ENCODE measurements at places on chromosomes 5 and 9.

DNA sequence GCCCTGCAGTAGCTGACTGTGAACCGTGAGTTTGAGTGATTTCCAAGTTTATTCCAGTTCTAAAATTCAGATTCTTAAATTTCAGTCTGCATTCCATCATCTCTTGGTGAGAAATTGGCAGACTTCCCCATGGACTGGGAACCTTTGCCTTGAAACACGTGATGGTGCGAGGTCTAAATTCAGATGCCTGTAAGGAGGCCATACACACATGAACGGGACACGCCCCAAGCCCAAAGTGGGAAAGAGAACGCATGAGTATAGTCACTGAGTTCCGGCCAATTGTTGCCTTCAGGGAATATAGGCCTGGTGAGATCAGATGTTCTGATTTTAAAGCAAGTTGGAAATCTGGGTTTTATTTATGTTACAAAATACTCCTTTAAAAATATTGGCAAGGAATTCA is 1084.4 kb upstream of the WWC1 start:
- H3K27me3 ChIP-seq: no peaks in the 10 kb centered on the region
- no peaks in the 10 kb centered on the region for H3K4me1 ChIP-seq
- peak; percentile 41 for ATAC-seq
- no peak overlapping the region for H3K27ac ChIP-seq
- no peaks in the 10 kb centered on the region for H3K36me3 ChIP-seq

DNA sequence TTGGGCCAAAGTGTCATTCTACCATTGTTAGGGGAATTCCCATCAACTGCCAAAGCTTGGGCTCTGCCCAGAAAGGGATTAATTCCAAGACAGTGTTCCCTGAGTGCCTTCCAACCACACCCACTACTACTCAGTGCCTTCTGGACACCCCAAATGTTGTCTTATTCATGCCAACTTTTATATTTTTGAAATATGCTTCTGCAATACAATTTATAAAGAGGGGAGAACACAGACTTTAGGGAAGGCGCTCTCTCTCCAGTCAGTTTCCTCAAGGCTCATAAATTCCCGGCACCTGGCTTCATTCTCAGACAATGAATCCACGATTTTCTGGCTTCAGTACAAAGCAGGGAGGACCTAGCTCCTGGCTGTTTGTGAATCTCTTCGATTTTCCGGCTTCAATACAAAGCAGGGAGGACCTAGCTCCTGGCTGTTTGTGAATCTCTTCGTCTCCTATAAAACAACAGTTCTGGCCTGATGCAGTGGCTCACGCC is 120.1 kb upstream of the MYO10 start:
- H3K36me3 ChIP-seq: no peaks in the 10 kb centered on the region
- no peak overlapping the region for H3K27ac ChIP-seq
- H3K4me1 ChIP-seq: no peaks in the 10 kb centered on the region
- no peaks in the 10 kb centered on the region for H3K27me3 ChIP-seq
- ATAC-seq: no peak
- no peak overlapping the region for H3K4me3 ChIP-seq

GRCh38 chr9:121055642-121056143 is 5.6 kb upstream of the C5 start:
- no peak for ATAC-seq
- no peak overlapping the region for H3K27ac ChIP-seq
- no peaks in the 10 kb centered on the region for H3K27me3 ChIP-seq
- no peak overlapping the region for H3K4me3 ChIP-seq
- no peaks in the 10 kb centered on the region for H3K36me3 ChIP-seq

DNA sequence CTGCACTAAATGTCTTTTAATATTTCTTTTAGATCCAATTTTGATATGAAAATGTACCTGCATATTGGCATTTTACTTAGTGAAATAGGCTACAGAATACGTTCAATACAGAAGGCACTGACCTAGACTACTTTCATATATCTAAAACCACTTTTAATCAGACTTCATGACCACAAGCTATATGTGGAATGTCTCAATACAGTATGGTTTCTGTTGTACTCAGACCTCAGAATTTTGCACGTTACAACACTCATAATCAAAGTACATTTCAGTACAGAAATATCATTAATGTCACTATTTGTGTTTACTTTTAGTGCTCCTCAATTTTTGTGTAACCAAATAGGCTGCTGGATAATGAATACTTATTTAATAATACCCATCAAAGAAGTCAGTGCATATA is 74.8 kb downstream of the MEF2C start:
- no peaks in the 10 kb centered on the region for H3K4me1 ChIP-seq
- ATAC-seq: no peak
- no peaks in the 10 kb centered on the region for H3K36me3 ChIP-seq
- no peak overlapping the region for H3K4me3 ChIP-seq
- H3K27me3 ChIP-seq: no peaks in the 10 kb centered on the region

DNA sequence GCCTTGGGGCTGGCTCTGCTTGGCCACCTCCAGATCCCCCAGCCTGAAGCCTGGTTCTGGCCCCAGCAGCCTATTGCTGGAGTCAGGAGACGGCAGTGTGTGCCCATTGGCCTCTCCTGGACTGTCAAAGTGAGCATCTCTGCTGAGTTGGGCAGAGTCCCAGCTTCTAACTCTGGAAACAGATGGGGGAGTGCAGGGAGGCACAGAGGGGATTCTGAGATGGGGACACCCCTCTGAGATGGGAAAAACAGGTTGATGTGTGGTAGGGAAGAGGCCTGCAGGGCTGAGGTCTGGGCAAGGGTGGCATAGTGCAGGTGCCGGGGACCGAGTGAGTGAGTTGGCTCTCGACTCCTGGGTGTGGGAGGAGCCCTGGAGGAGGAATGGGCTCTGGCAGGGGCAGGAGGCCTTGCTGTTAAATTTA is 27.5 kb downstream of the PHF2 start:
- no peaks in the 10 kb centered on the region for H3K4me1 ChIP-seq
- H3K4me3 ChIP-seq: no peak overlapping the region
- no peaks in the 10 kb centered on the region for H3K27me3 ChIP-seq
- H3K36me3 ChIP-seq: no peaks in the 10 kb centered on the region
- ATAC-seq: peak; percentile 47
- H3K27ac ChIP-seq: peak overlapping the region; percentile 41

DNA sequence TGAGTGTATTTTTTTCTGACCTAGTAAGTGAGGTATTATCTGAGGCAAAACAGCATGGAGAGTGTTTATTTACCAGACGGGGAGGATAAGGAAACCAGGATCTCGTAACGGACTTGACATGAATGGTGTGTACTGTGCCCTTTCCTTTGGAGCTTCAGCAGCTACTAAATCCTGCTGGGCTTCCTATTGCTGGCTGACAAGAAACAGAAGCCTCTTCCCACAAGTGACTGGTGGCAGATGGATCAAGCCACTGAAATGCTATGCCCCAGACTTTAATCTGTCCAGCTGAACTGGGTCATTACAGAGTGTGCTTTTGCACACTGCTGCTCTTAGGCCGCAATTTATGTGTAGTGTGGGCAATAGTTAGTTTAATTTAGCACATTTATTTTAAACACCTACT is 162.7 kb upstream of the MRPS30 start:
- H3K27ac ChIP-seq: no peak overlapping the region
- no peaks in the 10 kb centered on the region for H3K4me1 ChIP-seq
- H3K4me3 ChIP-seq: no peak overlapping the region
- ATAC-seq: no peak

DNA sequence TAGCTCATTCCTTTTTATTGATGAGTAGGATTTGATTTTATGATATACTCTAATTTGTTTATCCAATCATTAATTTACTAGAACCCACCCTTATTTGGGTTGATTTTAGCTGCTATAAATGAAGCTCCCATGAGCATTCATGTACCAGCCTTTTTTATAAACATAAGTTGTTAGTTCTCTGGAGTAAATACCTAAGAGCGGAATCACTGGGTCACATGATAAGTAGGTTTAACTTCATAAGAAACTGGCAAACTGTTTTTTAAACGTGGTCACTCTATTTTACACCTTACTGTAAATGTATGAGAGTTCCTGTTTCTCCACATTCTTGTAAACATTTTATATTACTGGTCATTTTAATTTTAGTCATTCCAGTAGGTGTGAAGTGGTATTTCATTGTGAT is 364.6 kb downstream of the NPR3 start:
- H3K4me1 ChIP-seq: no peaks in the 10 kb centered on the region
- H3K36me3 ChIP-seq: no peaks in the 10 kb centered on the region
- no peak overlapping the region for H3K27ac ChIP-seq

GRCh38 chr9:119272500-119273211 is 96.6 kb downstream of the BRINP1 start:
- H3K4me3 ChIP-seq: no peak overlapping the region
- no peaks in the 10 kb centered on the region for H3K27me3 ChIP-seq
- peaks cover 9% of the 10 kb centered on the region for H3K4me1 ChIP-seq

- no peaks in the 10 kb centered on the region for H3K27me3 ChIP-seq
- no peak overlapping the region for H3K27ac ChIP-seq
- no peaks in the 10 kb centered on the region for H3K4me1 ChIP-seq
- no peaks in the 10 kb centered on the region for H3K36me3 ChIP-seq
- H3K4me3 ChIP-seq: no peak overlapping the region
- no peak for ATAC-seq
Measured at GRCh38 chr9:28707616-28708015, 1134.3 kb upstream of the C9orf72 start.

GRCh38 chr5:75021219-75021618 is 31.1 kb downstream of the GCNT4 start:
- ATAC-seq: no peak
- H3K4me3 ChIP-seq: no peak overlapping the region
- no peaks in the 10 kb centered on the region for H3K4me1 ChIP-seq
- no peak overlapping the region for H3K27ac ChIP-seq
- no peaks in the 10 kb centered on the region for H3K27me3 ChIP-seq
- H3K36me3 ChIP-seq: no peaks in the 10 kb centered on the region

DNA sequence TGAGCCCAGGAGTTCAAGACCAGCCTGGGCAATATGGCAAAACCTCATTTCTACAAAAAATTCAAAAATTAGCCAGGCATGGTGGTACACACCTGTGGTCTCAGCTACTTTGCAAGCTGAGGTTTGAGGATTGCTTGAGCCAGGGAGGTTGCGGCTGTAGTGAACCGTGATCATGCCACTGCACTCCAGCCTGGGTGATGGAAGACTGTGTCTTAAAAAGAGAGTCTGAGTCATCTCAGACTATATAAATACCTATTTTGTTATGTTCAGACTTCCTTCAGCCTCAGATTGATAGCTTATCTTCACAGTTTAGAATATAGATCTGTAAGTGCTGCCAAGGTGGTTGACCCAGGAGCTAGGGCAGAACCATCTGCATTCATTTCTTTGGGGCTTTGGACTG is 1.6 kb upstream of the PAIP2 start:
- H3K27ac ChIP-seq: no peak overlapping the region
- no peaks in the 10 kb centered on the region for H3K27me3 ChIP-seq
- ATAC-seq: no peak
- H3K36me3 ChIP-seq: no peaks in the 10 kb centered on the region
- peaks cover 7% of the 10 kb centered on the region for H3K4me1 ChIP-seq

DNA sequence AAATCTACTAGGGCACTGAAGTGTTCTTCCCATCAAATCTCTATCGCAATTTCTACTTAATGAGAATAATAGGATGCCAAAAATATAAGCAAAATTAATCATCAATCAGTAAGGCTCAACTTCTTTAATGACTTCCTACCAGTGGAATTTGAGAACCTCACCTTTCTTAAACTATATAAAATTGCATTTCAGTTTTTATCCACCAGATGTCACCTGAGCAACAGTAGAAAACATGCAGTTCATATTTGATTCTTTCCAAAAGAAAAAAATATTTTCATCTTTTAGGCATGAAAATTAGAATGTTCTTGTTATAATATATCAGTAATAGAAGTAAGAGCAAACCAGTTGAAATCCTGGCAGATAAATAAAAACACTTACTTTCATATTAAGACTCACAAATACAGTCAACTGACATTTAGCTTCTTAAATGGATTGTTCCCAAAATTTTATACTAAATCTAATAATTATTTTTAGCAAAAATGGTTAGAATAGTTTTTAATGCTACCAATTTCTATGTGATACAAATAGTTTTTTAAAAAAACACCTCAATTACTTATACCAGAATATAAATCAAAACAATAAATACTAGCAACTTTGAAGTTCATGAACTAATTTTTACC is 13.4 kb upstream of the CCDC112 start:
- no peak overlapping the region for H3K4me3 ChIP-seq
- ATAC-seq: no peak
- H3K27me3 ChIP-seq: no peaks in the 10 kb centered on the region
- no peaks in the 10 kb centered on the region for H3K4me1 ChIP-seq

- H3K36me3 ChIP-seq: peaks cover 15% of the 10 kb centered on the region
- no peak for ATAC-seq
- H3K27me3 ChIP-seq: no peaks in the 10 kb centered on the region
- H3K27ac ChIP-seq: peak overlapping the region; percentile 91
Measured at GRCh38 chr5:177472460-177473442, 683 bp downstream of the DBN1 start.

- H3K4me3 ChIP-seq: no peak overlapping the region
- ATAC-seq: no peak
- H3K4me1 ChIP-seq: no peaks in the 10 kb centered on the region
- H3K27me3 ChIP-seq: no peaks in the 10 kb centered on the region
- H3K36me3 ChIP-seq: no peaks in the 10 kb centered on the region
- no peak overlapping the region for H3K27ac ChIP-seq
Measured at GRCh38 chr5:83401122-83401731, 70.3 kb upstream of the VCAN start.

GRCh38 chr9:16721972-16722371 is 148.5 kb downstream of the BNC2 start:
- H3K27ac ChIP-seq: peak overlapping the region; percentile 52
- ATAC-seq: peak; percentile 80
- peaks cover 4% of the 10 kb centered on the region for H3K4me1 ChIP-seq
- no peaks in the 10 kb centered on the region for H3K27me3 ChIP-seq
- no peak overlapping the region for H3K4me3 ChIP-seq

GRCh38 chr5:151632524-151632923 is 41.4 kb upstream of the FAT2 start:
- no peak overlapping the region for H3K4me3 ChIP-seq

GRCh38 chr9:17088566-17088965 is 46.3 kb upstream of the CNTLN start:
- H3K36me3 ChIP-seq: no peaks in the 10 kb centered on the region
- H3K4me3 ChIP-seq: no peak overlapping the region
- H3K27me3 ChIP-seq: no peaks in the 10 kb centered on the region

GRCh38 chr9:125896404-125896803 is 149.2 kb downstream of the PBX3 start:
- H3K27ac ChIP-seq: no peak overlapping the region
- ATAC-seq: no peak
- no peaks in the 10 kb centered on the region for H3K4me1 ChIP-seq
- H3K36me3 ChIP-seq: no peaks in the 10 kb centered on the region
- H3K27me3 ChIP-seq: no peaks in the 10 kb centered on the region

Measured in gastroesophageal sphincter (tissue), 4 donors.